ENCODE measurements at places on chromosomes 13 and 19.

- DNase-seq = no peak
These were observed 61.1 kb downstream of the IRS2 start for GRCh38 chr13:109725297-109725696.

GRCh38 chr13:24282256-24282655 is 27.1 kb upstream of the C1QTNF9 start:
- DNase-seq = no peak

DNA sequence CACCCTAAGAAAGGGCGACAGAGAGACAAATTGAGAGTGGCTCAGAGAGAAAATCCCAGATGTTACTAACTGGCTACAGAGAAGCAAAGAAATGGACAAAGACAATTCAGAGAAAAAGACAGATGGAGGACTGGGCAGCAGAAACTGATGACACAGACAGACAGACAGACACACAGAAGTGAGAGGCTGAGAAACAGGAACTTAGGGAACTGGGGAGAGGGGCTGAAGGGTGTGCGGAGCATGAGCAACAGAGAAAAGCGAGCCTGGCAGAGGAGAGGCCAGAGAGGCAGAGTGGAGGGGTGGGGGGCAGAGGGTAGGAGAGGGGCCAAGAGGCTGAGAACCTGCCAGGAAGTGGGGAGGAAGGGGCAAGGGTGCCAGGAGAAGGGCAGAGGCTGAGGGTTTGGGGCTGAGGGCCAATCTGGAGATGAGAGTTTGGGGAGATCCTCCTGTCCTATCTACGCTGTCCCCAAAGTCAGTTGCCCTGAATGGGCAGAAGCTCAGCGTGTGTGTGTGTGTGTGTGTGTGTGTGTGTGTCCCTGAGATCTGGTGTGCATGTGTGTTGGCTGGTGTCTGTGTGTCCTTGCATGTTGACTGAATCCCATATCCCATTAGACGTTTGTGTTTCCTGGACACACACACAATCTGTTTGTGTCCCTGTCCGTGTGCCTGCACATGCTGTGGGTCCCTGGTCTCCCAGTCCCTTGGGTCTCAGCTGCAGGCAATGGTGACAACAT is 5.6 kb upstream of the ERFL start:
- DNase-seq = no peak

- DNase-seq = peak; percentile 35
These were observed 412.1 kb downstream of the KLF12 start for GRCh38 chr13:73722120-73722519.

All from CD4-positive, alpha-beta T cell treated with Interleukin-6 at 100 ng/mL for 8 hours (primary cell).